Right atrium auricular region (tissue), 2 donors: ENCODE measurements at places on chromosomes 11 and 22. TPM values are rescaled to one million over a fixed set of nuclear protein-coding genes. Genes with fewer than 3 reads are reported as not detected.
A peak's percentile ranks its signal among the peaks of the same experiment; 100 is the strongest.

Gene NNMT
- 240 TPM for total RNA-seq

- H3K27ac ChIP-seq: peak overlapping the region; percentile 77
- DNase-seq: peak; percentile 73
- peaks cover 58% of the 10 kb centered on the region for H3K4me1 ChIP-seq
- H3K4me3 ChIP-seq: no peak overlapping the region
Observed at GRCh38 chr22:38452373-38453065, 2.5 kb downstream of the KCNJ4 start.

DNA sequence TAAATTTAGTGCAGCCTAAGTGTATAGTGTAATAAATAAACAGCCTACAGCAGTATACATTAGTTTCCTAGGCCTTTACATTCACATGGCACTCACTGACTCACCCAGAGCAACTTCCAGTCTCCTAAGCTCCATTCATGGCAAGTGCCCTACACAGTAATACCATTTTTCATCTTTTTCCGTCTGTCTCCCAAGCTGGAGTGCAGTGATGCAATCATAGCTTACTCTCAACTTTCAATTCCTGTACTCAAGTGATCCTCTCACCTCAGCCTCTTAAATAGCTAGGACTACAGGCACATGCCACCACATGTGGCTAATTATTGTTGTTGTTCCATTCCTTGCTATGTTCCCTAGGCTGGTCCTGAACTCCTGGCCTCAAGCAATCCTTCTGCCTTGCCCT is 54.4 kb downstream of the FCHSD2 start:
- H3K4me1 ChIP-seq: no peaks in the 10 kb centered on the region
- H3K36me3 ChIP-seq: peaks cover 13% of the 10 kb centered on the region
- no peak overlapping the region for H3K27ac ChIP-seq
- no peak overlapping the region for H3K4me3 ChIP-seq

DNA sequence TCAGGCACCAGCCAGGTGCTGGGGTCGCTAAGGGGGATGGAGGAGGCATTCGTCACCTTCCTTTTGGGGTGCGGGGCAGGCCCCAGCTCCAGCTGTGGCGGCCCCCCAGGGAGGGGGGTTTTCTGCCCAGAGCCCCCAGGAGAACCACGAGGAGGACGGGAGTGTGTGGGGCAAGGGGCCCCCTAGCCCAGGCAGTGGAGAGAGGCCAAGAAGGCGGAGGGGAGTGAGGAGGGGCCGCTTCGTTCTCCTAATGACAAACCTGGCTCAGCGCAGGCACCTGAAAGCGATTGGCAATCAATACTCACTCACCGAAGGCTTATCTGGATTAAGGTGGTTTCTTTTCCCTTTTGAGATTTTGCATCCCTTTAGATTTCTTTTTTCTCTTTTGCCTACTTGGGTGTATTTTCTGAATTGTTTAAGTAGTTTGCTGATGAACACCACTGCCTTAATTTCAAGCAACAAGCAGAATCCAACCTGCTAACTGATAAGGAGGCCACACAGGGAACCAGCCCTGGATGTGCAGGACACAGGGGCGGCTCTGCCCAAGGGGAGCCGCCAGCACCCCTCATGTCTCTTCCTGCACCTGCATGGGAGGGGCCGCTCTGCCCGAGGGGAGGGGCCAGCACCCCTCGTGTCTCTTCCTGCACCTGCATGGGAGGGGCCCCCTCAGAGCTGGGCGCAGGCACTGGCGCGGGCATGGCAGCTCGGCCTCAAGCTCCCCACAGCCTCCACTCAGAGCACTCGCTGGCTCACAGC is 122.3 kb downstream of the BRD1 start:
- DNase-seq: no peak
- no peaks in the 10 kb centered on the region for H3K4me1 ChIP-seq
- H3K4me3 ChIP-seq: no peak overlapping the region
